Right lobe of liver (tissue), 6 donors: ENCODE measurements at places on chromosomes 2 and 18. TPM values are rescaled to one million over a fixed set of nuclear protein-coding genes. Genes with fewer than 3 reads are reported as not detected.

The CNDP1 gene
- total RNA-seq: 14.9 TPM

The ANKRD29 gene
- total RNA-seq: 0.39 TPM

The ANO7 gene
- 1.7 TPM for total RNA-seq

The CPO gene
- 0.24 TPM for total RNA-seq

The IL1F10 gene
- total RNA-seq: not detected

The DNAH7 gene
- total RNA-seq: 0.21 TPM

The PHLPP1 gene
- 8.6 TPM for total RNA-seq

The SRD5A2 gene
- total RNA-seq: 2.3 TPM

The DLGAP1 gene
- 0.09 TPM for total RNA-seq

The MC4R gene
- not detected for total RNA-seq

The MARCO gene
- 37.7 TPM for total RNA-seq

The MPPE1 gene
- 40.9 TPM for total RNA-seq

The DGUOK gene
- total RNA-seq: 33.1 TPM

The CERKL gene
- total RNA-seq: not detected

The UGT1A4 gene
- total RNA-seq: 117 TPM

The ACP1 gene
- 59.7 TPM for total RNA-seq
